GM18507 (cell line): ENCODE measurements at places on chromosomes 2 and 18.

GRCh38 chr2:42045848-42046748, 1.7 kb upstream of the PKDCC start:
- DNase-seq, result no peak

GRCh38 chr18:50320719-50321118, 33.2 kb upstream of the CXXC1 start:
- no peak for DNase-seq

- DNase-seq, result no peak
These were observed 44.6 kb upstream of the LPIN2 start for GRCh38 chr18:3057526-3057925.

DNA sequence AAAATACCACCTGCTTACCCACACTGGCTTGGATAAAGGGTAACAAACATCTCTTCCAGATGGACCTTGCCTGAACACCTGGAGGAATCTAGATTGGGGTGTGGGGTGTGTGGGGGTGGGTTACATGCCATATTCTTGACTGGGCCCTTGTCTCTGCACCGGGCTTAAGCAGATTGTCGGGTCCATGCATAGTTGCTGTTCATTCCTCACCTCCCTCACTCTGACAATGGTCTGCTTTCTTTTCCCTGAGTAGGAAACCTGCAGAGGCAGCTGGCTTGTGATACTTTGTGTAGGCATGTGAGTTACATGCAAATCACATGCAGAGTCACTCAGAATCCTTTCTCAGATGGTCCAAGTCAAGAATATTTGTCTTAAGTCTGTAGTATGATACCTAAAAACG, 112.8 kb upstream of the GLS start:
- no peak for DNase-seq

DNA sequence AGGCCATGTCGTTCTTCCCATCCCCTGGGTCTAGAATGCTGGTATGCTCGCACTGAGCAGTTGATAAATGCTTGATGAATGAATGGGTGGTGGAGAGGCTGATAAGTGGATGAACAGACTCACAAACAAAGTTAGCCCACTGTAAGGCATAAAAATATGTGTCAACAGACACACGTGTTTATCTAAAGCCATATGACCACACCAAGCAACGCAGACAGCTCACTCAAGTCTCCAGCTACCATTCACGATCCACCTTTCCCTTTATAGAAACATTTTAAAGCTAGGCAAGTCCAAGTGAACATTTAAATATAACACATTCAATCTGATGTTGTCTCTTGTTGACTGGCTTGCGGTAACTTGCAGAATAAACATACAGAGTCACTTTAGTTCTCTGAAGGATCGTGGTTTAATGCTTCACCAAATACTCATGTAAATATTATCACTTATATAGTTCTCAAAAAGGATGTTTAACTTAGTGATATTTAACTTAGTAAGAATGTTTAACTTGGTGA, 105.5 kb downstream of the NOL10 start:
- no peak for DNase-seq

DNA sequence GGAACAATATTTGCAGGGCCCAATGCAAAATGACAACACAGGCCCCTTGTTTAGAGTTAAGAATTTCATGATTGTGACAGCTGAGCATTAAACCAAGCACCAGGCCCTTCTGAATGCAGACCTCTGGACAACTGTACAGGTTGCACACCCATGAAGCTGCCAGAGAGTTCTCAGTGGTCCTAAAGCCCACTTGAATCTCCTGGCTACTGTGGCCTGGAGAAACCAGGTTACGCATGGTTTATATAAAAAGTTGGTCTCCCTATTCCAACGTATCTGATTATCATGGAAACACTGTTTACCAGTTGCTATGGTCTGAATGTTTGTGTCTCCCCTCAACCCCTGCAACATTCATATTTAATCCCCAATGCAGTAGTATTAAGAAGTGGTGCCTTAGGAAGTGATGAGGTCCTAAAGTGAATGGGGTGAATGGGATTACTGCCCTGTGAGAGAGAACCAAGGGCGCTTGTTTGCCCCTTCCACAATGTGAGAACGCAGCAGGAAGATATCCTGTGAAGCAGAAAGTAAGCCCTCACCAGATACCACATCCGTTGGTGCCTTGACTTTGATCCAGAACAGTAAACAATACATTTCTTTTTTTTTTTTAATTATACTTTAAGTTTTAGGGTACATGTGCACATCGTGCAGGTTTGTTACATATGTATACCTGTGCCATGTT, 48.0 kb upstream of the ANXA4 start:
- DNase-seq, result no peak

- DNase-seq, result no peak
These were observed 101.3 kb downstream of the ANKRD44 start for GRCh38 chr2:197209246-197209645.

- DNase-seq, result no peak
These were observed 31.4 kb downstream of the IL18R1 start for GRCh38 chr2:102386867-102387541.

GRCh38 chr2:37648331-37649011, 23.0 kb downstream of the CDC42EP3 start:
- no peak for DNase-seq

GRCh38 chr2:41123341-41123740, 671.5 kb upstream of the SLC8A1 start:
- DNase-seq, result no peak

GRCh38 chr18:37577051-37577611, 11.5 kb upstream of the CELF4 start:
- DNase-seq, result no peak

GRCh38 chr2:100285691-100286090, 36.6 kb downstream of the LONRF2 start:
- DNase-seq, result no peak

GRCh38 chr18:67135981-67136380, 380.5 kb downstream of the DSEL start:
- DNase-seq, result no peak

GRCh38 chr2:16615687-16616615, 49.7 kb downstream of the CYRIA start:
- no peak for DNase-seq

- no peak for DNase-seq
These were observed 1723.5 kb upstream of the LRRTM1 start for GRCh38 chr2:82027921-82028615.

- no peak for DNase-seq
These were observed 1403.6 kb downstream of the SUCLG1 start for GRCh38 chr2:83055376-83056010.

GRCh38 chr2:114940785-114941458, 498.5 kb downstream of the DPP10 start:
- no peak for DNase-seq

DNA sequence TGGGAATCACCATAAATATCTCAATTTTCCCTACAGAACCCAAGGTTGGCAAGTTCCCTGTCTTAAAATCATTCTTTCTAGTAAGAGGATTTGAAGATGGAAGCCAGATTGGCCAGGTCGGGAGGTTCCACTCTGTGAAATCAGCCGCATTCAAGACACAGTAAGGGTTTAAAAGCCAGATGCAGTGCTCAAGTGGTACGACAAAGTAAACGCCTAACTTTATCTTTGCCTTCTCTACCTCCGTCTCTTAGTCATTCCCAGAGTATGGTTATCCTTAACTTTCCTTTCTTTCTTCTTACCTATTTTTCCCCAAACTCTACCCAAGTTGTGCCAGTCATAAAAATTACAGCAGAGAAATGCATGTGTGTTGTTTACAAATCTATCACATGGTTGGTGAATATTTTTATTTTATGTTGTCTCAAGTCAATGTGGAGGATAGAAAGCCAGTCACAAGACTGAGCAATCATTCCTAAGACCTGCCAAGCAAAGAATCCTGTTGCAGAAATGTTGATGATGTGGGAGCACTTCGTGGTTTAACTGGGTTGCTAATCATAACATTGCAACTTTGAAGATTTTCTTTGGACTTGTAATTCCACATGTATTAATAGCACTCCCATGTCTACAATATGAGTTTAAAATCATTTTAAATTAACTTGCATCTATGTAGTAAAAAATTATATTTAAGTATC, 62.6 kb downstream of the SLC40A1 start:
- DNase-seq, result no peak

DNA sequence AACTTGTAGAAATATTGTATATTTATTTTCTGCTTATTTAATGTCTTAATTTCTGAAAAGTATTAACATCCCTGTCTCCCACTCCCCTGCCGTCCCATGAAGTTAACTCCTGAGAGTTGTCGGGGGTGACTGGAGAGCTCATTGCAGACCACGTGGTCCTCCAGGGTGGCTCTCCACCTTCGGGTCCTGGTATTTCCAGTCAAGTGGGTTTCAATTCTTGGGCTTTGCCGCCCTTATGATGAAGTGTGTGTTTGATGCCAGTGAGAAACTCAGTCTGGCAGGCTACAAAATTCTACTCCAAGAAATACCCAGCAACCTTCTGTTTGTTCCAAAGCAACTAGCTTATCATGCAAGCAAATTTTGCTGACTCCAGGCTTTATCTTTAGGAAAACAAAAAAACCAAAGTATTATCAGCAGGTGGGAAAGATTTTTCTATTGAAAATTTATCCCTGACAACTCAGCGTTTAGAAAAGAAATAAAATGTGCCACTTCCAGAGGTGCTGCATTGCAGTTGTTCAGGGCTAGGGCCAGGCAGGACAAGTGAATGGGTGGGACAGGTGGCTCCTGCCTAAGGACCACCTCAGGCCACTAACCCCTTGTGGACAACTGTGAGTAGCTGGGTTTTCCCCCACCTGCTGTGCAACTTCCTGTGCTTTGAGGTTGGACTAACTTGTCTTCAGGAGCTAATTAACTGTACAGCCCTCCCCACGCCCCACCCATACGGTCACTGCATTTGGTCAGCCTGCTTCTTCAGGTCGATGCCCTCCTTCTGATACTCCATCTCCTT, 46.6 kb downstream of the BCL2L11 start:
- DNase-seq, result no peak

GRCh38 chr2:3312576-3313345, 64.9 kb downstream of the EIPR1 start:
- no peak for DNase-seq

DNA sequence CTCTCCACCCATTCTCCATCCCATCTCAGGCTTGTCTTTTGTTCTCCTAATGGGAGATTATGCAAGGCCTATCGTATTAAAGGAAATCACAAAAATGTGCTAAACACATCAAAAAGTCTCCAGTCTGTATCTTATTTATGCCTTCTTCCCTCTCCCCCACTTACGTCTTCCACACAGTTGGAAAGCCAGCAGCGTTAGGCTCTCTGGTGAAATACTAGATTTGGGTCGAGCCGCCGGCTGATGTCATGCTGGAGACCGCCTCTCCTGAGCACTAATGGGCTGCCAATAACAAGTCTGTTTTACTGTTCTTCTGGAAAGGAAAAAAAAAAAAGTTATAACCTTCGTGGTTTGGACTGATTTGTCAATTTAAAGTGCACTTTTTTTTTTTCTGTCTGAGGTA, 182.7 kb upstream of the SIX2 start:
- no peak for DNase-seq

DNA sequence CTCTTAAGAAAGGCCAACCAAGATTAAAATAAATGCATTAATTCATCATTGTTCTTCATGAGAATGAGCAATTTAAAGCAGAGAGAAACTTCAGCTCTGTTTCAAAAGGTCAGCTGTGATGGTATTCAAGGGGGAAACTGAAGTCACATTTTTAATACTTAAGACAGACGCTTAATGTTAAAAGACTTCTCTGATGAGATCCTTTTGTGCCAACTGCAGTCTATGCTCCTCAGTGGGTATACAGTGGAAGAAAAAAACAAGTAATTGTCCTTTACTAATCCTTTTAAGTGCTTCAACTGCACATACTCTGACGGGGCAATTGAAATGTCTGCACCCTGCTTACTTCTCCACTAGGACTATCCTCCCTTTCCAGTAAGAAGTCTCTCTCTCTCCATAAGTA, 309.7 kb downstream of the GULP1 start:
- DNase-seq, result no peak

- no peak for DNase-seq
These were observed 713.6 kb downstream of the TDRD15 start for GRCh38 chr2:21837168-21837960.

DNA sequence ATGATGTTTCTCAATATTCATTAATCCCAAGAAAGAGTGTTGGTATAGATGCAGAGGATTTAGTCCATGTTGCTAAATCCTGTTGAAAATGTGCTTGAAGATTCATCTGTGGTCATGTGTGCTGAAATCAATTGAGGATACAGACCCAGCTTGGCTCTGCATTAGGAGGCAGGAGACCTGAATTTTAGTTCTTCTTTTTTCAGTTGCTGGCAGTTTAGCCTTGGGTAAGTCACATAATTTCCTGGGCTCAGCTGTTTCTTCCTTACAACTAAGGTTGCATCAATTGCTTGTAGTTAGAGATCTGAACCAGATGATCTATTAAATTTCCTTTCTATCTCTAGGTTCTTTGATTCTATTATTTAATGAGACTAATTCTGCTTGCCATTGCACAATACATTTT, 54.4 kb downstream of the SETBP1 start:
- no peak for DNase-seq

DNA sequence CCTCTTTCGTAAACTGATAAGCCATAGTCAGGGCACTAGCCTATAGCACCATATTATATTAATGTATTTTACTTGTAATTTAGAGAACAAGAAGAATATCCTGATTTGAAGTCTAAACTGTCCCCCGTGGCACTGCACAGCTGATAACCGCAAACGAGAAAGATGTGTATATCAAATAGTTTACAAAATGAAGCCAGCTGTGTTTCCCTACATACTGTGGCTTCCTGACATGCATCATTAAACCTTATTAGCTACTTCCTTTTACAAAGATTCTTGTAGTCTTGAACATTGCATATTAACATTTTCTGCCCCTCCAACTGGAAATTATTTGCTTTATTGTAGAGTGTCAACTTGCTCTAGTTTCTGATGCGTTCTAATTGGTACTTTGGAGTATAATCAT, 153.5 kb upstream of the NFATC1 start:
- DNase-seq, result no peak

DNA sequence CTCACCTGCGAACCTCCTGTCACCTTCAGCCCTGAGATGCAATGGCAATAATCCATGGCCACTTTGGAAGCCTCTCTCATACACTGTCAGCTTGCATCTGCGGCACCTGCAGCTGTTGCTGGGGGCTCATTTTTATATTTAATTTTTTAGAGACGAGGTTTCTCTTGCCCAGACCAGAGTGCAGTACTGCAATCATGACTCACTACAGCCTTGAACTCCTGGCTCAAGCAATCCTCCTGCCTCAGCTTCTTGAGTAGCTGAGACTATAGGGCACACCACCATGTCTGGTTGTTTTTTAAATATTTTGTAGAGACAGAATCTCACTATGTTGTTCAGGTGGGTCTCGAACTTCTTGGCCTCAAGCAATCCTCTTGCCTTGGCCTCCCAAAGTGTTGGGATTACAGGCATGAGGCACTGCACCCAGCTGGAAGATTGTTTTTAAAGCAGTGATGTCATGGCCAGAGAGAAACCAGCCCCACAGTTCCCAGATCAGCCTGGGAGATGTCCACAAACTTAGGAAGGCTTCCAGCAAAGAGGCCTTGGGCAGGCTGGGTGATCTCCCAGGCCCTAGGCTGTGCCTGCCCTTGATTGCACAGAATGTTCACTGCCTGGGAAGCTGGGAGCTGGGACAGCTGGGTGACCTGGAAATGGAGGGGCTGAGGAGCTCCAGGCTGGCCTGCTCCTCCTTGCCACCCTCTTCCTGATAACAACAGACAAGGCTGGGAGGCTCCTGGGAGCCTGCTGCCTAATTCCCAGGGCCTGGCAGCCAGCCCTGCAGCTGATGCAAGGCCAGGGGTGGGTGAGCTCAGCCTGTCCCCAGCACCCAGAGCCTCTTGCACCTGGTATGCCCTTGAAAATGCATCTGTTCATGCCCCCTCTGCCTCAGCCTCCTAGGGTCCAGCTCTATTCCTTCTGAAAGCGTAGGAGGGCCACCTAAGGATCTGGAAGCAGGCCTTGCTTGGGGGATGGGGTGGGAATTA, 27.1 kb downstream of the SH2D6 start:
- no peak for DNase-seq
